Neural crest cell (in vitro differentiated cells): ENCODE measurements at places on chromosomes 16 and 17.
A peak's percentile ranks its signal among the peaks of the same experiment; 100 is the strongest.

- peaks cover 6% of the 10 kb centered on the region for H3K4me1 ChIP-seq
- no peak overlapping the region for H3K27ac ChIP-seq
- DNase-seq = no peak
- H3K36me3 ChIP-seq = no peaks in the 10 kb centered on the region
Observed at GRCh38 chr17:1753767-1754429, 8.0 kb upstream of the SERPINF1 start.

GRCh38 chr16:90044111-90044551 is 24.9 kb upstream of the DBNDD1 start:
- no peak for DNase-seq
- H3K4me3 ChIP-seq = no peak overlapping the region
- H3K4me1 ChIP-seq = peaks cover 11% of the 10 kb centered on the region
- no peaks in the 10 kb centered on the region for H3K36me3 ChIP-seq
- H3K27ac ChIP-seq = no peak overlapping the region

DNA sequence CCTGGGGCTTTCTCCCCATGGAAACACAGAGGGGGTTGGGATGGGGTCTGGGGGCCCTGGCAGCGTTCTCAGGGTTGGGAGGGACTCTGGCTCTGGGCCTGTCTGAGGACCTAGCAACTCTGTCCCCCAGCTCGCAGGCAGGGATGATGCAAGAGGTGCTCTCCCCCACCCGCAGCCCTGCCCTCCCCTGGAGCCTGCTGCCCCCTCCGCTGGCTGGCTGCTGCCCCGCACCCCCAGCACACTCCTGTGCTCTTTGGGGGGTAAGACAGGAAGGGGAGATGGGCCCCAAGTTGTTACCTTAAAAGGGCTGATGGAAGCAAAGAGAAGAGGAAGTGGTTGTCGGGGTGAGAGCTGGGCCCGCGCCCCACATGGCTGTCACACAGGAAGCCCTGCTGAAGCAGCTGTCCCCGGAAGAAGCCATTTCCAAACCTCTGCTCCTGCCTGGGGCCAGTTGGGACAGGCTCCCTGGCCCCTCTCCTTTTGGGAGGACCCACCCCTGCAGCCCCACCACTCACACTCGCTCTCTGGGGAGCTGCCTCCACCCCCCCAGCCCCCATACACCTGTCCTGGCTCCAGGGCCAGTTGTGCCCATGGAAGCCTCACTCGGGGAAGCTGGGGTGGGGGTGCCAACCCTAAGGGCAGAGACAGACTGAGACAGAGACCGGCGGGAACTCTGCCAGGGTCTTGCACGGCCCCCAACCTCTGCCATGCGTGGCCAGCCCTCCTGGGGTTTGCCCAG is 2.5 kb downstream of the CORO1A start:
- H3K4me3 ChIP-seq = no peak overlapping the region
- H3K27me3 ChIP-seq = no peaks in the 10 kb centered on the region
- no peaks in the 10 kb centered on the region for H3K36me3 ChIP-seq
- H3K27ac ChIP-seq = no peak overlapping the region
- peaks cover 5% of the 10 kb centered on the region for H3K4me1 ChIP-seq
- DNase-seq = no peak

- H3K27me3 ChIP-seq = peaks cover 50% of the 10 kb centered on the region
- H3K27ac ChIP-seq = no peak overlapping the region
- H3K4me1 ChIP-seq = peaks cover 14% of the 10 kb centered on the region
- peak overlapping the region; percentile 87 for H3K4me3 ChIP-seq
Observed at GRCh38 chr17:31388770-31389656, 2.5 kb upstream of the RAB11FIP4 start.

DNA sequence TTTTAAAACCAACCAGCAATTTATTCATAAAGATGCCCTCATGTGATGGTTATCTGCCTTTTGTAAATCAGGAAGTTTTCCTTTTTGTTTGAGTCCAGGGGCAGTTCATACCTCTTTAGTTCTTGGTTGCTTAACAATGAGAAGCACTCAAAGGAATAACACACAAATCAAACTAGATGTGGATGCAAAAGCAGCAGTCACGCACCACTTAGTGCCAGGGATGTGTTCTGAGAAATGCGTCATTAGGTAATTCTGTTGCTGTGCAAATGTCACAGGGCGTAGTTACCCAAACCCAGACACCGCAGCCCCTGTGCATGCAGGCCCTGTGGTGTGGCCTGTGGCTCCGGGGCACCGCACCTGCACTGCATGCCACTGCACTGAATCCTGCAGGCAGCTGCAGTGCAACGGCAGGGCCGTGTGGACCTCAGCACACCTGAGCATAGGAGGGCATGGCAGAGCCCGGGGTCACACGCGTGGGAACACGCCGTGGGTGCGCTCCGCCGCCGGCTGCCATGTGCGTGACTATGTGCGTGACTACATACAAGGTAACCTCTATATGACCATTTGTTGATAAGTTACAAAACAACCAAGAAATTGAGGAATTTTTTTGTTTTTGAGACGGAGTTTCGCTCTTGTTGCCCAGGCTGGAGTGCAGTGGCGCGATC is 39.6 kb downstream of the PKD1 start:
- peaks cover 8% of the 10 kb centered on the region for H3K4me1 ChIP-seq
- no peaks in the 10 kb centered on the region for H3K36me3 ChIP-seq
- H3K4me3 ChIP-seq = no peak overlapping the region
- no peak for DNase-seq
- H3K27ac ChIP-seq = no peak overlapping the region
- H3K27me3 ChIP-seq = no peaks in the 10 kb centered on the region

DNA sequence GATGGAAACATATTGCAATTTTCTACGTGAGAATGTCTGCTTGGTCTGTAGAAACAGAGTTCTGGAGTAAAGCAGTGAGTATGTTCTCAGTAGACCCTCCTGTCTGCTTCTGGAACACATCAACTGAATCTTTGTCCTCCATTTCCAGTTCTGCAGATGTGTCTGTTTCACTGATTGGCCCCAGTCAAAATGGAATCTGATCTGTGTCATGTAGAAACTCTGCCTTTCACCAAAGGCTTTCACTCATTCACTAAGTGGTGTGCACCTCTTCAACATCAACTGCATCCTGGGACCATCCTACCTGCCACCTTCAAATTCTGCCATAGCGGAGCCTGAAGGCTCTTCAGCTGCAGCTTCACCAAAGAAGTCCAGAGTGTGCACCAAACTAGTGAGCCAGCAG is 2.8 kb upstream of the ZNF267 start:
- H3K27ac ChIP-seq = no peak overlapping the region
- no peak for DNase-seq

DNA sequence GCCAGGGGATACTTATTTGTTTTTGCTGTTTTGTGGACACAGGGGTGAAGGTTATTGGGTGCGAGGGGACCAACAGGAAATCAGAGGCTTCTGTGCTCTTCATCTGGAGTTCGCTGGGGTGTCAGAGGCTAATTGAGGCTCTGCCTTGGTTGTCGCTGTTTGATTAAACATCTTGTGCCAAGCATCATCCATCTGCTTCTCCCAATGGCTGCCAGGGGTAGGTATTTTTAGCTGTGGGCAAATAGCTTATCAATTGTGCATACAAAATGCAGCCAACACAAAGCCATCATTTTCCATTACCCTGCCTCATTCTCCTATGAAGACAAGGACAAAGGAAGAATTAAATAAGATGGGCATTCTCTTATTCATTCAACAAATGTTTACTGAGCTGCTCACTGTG is 27.8 kb downstream of the GPR139 start:
- no peak overlapping the region for H3K4me3 ChIP-seq
- no peaks in the 10 kb centered on the region for H3K4me1 ChIP-seq
- DNase-seq = no peak
- no peaks in the 10 kb centered on the region for H3K36me3 ChIP-seq
- peaks cover 78% of the 10 kb centered on the region for H3K27me3 ChIP-seq

DNA sequence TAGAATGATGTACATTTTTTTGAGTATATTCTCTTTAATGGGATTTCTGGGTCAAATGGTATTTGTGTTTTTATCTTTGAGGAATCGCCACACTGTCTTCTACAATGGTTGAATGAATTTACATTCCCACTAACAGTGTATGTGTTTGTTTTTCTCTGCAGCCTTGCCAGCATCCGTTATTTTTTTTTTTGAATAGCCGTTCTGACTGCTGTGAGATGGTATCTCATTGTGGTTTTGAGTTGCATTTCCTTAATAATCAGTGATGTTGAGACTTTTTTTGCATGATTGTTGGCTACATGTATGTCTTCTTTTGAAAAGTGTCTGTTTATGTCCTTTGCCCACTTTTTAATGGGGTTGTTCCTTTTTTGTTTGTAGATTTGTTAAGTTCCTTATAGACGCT is 172.7 kb upstream of the CDH8 start:
- H3K36me3 ChIP-seq = peaks cover 3% of the 10 kb centered on the region
- no peaks in the 10 kb centered on the region for H3K4me1 ChIP-seq
- H3K27ac ChIP-seq = no peak overlapping the region
- H3K4me3 ChIP-seq = no peak overlapping the region
- DNase-seq = no peak
- H3K27me3 ChIP-seq = no peaks in the 10 kb centered on the region

GRCh38 chr16:73978407-73978784 is 318.2 kb upstream of the PSMD7 start:
- no peak overlapping the region for H3K27ac ChIP-seq
- no peak for DNase-seq
- H3K27me3 ChIP-seq = peaks cover 2% of the 10 kb centered on the region
- H3K4me1 ChIP-seq = no peaks in the 10 kb centered on the region
- H3K36me3 ChIP-seq = peaks cover 9% of the 10 kb centered on the region

DNA sequence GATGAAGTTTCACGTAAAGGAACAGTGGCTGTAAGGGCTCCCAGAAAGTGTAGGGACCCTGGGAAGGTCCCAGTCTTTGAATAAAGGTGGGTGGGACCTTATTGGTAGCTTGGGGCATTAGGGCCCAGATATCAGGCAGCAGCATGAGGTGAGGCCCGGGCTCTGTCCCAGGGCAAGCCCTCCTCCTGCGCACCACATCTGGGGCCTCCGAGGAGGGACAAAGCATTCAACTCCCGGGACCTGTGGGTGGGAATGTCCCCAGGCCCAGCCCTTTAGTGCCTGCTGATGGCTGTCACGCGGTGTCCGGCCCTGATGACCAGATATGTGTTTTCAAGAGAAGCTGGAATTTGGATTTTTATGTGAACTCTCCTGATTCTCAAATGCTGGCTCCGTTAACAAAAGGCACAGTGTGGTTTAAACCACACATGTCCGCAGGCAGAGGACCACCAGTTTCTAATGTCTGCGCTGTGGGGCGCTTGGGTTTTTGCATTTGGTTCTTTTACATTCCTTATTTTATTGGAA is 30.4 kb downstream of the RAI1 start:
- H3K4me3 ChIP-seq = no peak overlapping the region
- peaks cover 42% of the 10 kb centered on the region for H3K4me1 ChIP-seq
- no peaks in the 10 kb centered on the region for H3K27me3 ChIP-seq
- no peak overlapping the region for H3K27ac ChIP-seq

- H3K27me3 ChIP-seq = peaks cover 69% of the 10 kb centered on the region
- peak; percentile 41 for DNase-seq
- no peak overlapping the region for H3K27ac ChIP-seq
- H3K4me3 ChIP-seq = no peak overlapping the region
Observed at GRCh38 chr17:45722161-45722560, 62.0 kb upstream of the CRHR1 start.

DNA sequence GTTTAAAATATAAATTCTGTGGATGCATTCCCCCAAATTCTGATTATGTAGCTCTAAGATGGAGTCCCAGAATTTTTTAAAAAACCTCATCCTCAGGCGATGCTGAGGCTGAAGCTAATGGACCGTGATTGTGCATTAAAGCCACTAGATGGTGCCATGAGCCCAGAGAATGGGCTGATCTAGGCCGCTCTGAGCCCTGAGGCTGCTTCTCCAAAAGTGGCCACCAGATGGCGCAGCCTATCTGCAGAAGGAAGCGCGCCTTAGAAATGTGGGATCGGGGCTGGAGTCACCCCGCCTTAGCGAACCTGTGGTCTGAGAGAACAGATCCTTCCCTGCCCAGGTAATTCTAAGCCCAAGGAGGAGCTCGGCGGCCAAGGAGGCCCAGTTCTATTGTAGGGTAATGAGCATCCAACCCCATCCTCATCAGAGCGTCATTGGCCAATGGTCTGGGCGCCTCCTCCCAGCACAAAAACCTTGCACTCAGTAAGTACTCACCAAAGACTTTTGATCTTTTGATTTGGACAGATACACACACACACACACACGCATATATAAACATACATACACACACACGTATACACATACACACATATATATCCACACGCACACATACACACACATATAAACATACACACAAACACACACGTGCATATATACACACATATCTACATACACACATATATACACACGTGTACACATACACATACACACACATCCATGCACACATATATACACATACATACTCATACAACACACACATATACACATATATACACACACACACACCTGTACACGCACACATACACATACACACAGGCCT is 13.7 kb upstream of the MMP2 start:
- H3K36me3 ChIP-seq = no peaks in the 10 kb centered on the region
- DNase-seq = peak; percentile 96
- no peaks in the 10 kb centered on the region for H3K27me3 ChIP-seq
- no peak overlapping the region for H3K27ac ChIP-seq

DNA sequence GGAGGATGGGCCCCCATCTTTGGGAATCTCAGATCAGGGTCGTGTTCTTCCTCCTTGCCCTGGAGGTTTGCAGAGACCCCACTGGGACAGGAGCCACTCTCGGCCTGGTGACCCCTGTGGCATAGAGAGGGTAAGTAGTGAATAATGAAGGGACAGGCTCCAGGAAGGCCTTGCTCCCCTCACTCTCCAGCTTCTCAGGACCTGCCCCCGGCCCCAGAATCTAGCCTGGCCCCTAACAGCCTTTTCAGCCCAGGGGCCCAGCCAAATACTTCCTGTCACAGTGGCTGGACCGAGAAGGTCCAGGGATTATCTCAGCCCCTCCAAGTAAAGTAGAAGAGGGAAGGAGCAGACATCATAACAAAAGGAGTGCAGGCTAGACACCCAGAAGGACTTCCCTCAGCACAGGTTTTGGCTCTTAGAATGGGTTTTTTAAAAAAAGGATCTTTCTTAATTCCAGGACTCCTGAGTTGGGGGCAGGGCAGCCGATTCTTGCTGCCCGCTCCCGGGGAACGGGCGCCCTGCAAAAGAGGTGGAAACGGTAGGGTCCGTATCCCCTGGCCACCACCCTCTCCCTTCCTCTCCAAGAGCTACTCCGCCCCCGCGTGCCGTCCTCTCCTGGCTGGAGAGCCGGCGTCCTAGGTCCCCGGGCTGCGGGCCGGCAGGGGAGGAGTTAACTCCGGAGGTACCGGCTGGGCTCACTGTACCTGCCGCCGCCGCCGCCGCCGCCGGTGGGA is 559 bp upstream of the NXPH3 start:
- no peak overlapping the region for H3K27ac ChIP-seq
- H3K36me3 ChIP-seq = no peaks in the 10 kb centered on the region
- H3K4me1 ChIP-seq = peaks cover 16% of the 10 kb centered on the region
- peaks cover 66% of the 10 kb centered on the region for H3K27me3 ChIP-seq
- no peak for DNase-seq
